Fibroblast of the conjunctiva (primary cell): ENCODE measurements at places on chromosomes 5 and 9.

DNA sequence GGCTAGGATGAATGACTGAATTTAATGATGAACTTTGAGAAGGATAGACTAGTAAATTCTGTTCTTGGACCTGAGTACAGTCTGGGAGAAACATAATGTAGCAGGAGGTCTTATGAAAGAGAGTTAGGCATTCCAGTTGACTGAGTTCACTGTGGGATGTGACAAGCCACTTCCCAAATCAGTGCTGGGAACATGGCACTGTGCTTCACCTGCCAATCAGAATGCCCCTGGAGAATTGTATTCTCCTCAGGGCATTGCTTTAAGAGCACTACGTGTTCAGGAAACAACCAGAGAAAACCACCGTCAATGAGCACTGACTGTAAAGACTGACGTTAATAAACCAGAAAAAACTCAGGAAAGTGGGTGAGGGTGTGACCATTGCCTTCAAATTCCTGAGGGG is 1.2 kb downstream of the CCDC107 start:
- no peak for DNase-seq

DNA sequence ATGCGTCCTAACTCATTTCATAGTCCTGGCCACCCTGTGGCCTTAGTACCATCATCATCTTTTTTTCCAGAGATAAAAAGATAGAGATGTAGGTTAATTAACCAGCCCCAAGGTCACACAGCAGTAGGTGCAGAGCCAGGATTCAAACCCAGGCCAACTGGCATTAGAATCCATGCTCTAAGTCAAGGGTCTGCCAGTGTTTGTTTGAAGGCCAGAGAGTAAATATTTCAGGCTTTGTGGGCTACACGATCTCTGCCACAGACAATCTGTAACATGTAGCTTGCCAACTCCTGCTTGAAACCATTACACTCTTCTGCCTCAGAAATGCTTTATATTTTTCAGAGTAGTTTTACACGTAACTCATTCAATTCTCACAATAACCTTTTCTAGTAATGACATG is 119.6 kb downstream of the EFNA5 start:
- DNase-seq, result no peak

DNA sequence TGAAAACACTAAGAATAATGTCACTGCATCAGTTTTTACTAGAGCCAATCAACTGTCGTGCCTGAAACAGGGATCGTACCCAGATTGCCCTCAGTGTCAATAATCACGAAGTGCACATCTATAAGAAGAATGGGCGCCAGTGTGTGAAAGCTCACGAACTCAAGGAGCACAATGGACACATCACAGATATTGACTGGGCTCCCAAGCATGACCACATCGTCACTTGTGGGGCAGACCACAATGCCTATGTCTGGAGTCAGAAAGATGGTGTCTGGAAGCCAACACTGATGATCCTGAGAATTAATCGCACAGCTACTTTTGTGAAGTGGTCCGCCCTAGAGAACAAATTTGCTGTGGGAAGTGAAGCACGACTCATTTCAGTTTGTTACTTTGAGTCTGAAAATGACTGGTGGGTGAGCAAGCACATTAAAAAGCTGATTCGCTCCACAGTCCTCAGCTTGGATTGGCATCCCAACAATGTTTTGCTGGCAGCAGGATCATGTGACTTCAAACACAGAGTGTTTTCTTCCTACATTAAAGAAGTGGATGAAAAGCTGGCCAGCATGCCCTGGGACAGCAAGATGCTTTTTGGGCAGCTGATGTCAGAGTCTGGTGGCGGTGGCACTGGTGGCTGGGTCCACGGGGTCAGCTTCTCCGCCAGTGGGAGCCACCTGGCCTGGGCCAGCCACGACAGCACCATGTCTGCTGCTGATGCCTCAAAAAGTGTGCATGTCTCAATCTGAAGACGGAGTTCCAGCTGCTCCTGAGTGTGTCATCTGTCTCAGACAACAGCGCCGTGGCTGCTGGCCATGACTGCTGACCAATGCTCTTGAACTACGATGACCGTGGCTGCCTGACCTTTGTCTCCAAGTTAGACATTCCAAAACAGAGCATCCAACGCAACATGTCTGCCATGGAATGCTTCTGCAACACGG is 32.2 kb downstream of the NSA2 start:
- DNase-seq, result no peak

GRCh38 chr9:26891726-26892125 is 876 bp downstream of the CAAP1 start:
- no peak for DNase-seq

DNA sequence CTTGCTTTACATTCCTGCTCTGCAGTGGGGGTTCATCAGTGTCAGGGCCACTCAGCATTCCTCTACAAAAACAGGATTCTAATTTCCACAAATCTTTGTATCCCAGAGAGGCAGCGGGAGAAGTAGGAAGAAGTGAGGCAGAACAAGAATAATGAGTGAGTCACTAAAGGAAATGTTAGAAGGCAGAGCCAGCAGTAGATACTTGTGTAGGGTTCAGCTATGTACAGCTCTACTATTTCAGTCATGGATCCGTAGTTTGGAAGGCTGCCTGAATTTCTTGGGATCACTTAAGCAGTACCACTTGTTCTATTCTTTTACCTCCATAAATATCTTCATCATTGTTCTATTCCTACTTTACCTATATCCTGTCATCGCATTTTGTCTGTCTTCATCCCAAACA is 246.3 kb upstream of the TLE4 start:
- DNase-seq, result no peak

GRCh38 chr9:93968451-93969327 is 13.5 kb upstream of the BARX1 start:
- DNase-seq, result no peak

GRCh38 chr9:91118704-91119025 is 243.1 kb downstream of the AUH start:
- no peak for DNase-seq

DNA sequence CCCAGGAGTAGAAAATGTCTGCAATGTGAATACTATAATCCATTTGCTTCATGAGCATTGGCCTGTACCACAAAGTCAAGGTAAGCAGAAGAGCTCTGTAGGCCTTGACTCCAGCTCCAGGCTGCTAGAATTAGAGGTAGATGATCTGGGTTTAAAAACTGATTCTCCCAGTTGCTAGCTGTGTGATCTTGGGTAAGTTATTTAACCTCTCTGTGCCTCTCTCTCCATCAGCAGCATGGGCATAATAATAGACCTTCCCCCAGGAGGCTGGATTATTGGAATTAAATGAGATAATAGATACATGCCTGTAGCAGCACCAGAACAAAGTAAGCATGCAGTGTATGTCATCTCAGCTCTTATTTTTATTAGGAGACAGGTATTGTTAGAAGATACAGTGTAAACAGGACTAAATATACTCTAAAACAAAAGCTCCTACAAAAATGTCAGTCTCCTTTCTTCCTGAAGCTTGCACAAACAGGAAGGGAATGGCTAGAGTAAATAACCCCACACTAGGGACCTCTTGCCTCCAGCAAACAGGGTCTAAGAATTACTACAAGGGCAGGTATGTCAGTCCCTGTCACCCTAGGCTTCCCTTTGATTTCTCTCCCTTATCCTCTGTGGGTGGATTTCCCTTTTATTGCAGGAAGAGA is 57.5 kb downstream of the PSAT1 start:
- DNase-seq, result no peak

GRCh38 chr9:83466877-83467276 is 71.3 kb downstream of the FRMD3 start:
- DNase-seq, result no peak

- DNase-seq, result no peak
These were observed 297.4 kb downstream of the ENC1 start for GRCh38 chr5:74342948-74343682.
